ENCODE measurements at places on chromosomes 13 and 19.

DNA sequence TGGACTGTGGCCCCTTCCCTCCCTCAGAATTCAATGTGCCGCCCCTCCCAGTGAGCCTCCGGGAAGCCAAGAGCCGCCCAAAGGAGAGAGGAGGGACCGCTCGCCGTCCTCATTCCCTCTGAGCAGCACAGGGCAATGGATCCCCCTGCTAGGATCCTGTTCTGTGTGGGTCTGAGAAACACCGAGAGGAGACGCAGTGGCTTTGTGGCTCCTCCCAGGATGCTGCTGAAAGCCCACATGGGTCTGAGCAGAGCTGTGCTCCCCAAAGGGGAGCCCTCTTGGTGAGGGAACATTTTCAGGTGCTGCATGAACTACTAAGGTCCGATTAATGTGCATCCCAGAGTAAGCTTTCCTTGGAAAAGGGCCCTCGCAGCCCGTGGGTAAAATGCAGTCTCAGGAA, 30.4 kb downstream of the DHRS12 start:
- no peak for DNase-seq

DNA sequence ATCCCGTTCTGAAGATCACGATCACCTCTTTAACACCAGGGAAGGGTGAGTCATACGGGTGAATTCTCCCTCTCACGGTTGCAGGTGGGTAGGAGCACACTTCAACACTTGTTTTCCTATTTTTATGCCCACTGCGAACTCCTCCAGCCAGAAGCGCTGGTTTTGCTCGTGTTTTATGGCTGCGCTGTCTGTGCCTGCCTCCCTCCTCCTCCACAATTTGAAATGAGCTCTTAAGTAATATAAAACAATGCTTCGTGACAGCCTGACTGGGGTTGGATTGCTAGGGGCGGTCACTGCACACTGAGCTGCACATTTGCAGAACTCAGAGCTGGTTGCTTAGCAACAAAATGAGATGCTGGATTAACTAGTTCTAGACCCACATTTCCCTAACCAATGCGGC, 12.9 kb downstream of the CCDC70 start:
- no peak for DNase-seq

DNA sequence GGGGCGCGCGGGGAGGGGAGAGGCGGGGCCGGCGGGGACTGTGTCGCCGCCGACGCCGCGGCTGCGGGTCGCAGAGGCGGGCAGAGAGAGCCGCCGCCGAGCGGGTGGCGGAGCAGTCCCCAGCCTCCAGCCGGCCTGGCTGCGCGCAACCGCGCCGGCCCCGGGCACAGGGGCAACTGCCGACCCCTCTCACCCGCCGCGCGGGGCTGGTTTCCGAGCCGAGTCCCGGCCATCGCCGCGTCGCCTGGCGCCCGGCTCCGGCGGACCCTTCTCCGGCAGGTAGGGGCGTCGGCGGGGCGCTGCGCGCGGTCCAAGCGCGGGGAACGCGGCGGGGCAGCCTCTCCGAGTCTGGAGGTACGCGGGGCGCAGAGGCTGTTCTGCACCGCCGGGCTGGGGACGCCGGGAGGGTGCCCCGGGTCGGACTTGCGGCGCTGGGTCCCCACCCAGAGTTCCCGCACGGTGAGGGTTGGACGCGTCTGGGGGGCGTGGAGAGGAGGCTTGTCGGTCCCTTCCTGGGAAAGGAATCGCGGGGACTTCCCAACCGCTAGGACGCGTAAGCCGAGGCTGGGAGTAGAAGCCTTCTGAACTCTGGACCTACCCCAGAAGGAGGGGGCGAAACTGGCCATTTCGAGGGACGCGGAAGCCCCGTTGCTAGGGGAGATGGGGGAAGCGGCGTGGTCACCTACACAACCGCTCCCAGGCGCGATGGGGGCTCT, 133.6 kb upstream of the MYO16 start:
- DNase-seq, result no peak

DNA sequence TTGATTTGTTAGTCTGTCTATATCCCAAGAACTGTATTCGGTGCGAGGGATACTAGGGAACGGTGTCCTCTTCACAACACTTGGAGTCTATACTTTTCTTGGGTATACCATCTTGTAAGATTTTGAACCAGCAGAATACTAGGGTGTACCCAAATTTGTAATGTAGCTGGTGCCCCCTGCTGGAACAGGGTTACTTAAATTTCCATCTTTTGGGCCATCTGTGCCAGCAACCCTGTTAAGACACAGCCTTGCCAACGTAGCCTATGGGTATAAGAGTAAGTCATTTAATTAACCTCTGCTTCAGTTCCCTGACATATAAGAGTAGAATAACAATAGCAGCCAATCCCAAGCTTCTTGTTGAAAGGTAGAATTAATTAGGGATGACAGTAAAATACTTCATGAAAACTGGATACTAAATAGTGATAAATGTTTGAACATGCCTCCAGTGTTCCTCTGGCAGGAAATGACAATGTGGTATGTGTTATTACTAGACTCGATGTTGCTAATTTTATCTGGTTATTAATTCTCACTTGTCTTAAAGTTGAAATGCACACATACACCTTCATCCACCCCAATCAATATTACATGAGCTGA, 607.6 kb downstream of the FGF9 start:
- DNase-seq, result peak; percentile 20

- peak; percentile 81 for DNase-seq
Measured at GRCh38 chr19:12777217-12778016, 2.1 kb upstream of the HOOK2 start.

DNA sequence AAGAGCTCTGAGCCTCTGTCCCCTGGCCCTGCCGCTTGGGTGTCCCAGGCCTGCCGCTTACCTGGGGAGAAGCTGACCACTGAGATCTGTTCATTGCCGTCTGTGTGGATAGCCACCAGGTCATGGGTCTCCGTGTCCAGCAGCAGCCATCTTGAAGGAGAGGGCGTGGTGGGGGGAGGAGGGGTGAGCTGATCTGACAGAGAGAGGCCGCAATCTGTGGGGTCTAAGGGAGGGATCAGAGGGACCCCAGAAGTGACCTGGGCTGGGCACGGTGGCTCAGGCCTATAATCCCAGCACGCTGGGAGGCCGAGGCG, 14.6 kb upstream of the GPR4 start:
- no peak for DNase-seq

DNA sequence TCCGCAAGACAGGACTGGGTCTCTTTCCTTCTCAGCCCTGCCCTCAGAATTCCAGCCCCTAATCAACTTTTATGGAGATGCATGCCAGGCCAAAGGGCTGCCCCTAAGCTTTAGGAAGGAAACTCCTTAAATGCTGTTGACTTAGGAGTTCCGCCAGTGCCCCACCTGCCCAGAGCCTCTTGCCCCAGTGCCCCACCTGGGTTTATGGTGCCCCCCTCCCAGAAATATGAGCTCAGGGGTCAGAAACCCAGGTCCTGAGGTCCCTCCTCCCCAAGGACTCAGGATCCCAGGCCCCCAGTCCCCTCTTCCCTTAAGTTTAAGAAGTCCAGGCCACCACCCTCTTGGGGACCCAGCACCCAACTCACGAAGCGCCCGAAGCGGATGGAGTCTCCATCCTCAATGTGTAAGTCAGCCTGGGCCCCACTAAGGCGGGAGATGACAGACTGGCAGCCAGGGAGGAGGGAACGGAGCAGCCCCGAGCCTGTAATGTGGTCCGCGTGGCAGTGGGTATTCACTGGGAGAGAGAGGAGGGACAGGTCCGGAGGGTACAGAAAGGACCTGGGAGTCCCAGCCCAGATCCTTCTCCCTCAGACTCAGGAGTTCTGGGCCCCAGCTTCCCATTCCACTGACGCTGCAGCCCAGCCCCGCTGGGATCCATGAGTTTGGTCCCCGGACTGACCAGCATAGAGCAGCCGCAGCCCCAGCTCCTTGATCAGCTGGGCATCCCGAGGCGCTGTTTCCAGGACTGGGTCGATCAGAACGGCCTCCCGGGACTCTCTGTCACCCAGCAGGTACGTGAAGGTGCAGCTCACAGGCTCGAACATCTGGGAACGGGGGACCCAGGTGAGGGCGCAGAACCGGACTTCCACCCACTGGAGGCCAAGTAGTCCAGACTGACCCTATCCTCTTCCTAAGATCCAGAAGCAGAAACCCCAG, 897 bp downstream of the ETHE1 start:
- no peak for DNase-seq

GRCh38 chr13:100106005-100106404, 17.1 kb downstream of the PCCA start:
- DNase-seq, result no peak

DNA sequence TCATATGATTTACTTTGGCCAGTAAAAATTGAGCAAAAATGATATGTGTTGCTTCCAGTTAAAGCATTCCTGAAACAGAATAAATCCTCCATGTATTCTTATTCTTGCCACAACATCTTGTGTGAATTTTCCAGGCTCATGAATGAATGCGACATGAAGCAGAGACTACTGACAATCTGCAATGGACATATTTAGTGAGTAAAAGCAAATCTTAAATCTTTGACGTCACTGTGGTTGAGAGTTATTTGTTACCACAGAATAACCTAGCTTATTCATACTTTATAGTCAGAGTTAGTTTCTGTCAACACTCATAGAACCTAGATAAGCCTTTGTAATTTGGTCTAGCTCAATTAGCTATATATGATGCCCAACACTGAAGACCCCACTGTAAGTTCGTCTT, 1443.1 kb downstream of the PCDH9 start:
- no peak for DNase-seq

- DNase-seq, result no peak
Measured at GRCh38 chr19:35783469-35784434, 8.4 kb downstream of the ARHGAP33 start.

- no peak for DNase-seq
Measured at GRCh38 chr13:66842766-66843165, 387.4 kb downstream of the PCDH9 start.

DNA sequence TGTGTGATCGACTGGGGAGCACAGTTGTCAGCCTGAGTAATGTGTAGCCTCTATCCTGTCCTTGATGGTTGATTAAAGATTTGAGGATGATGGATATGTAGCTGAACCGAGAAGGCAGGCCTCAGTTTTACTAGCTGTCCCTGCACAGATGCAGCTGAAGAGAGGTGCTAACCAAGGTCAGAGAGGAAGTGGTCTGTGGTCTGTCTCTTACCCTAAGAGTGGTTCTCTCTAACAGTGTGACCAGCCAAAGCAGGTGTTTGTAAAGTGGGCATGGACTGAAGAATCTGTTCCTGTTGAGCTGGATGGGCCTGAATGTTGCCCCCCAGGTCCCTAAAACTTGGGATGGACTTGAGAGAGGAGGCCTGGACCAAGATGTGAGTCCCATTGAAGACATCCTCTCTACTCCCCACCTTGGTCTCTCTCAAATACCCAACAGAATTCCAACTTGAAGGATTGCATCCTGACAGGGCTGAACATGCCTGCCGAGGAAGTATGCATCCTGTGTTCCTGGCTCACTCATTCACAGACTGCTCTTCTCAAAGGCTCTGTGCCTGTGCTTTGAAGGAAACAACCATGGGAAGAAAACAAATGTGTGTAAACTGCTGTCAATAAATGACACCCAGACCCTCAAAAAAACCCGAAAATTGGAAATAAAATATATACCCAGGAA, 223.8 kb downstream of the MAB21L1 start:
- no peak for DNase-seq

GRCh38 chr19:611481-611868, 21.8 kb downstream of the HCN2 start:
- peak; percentile 50 for DNase-seq

- DNase-seq, result no peak
Measured at GRCh38 chr19:12075538-12076139, 11.1 kb downstream of the ZNF844 start.

DNA sequence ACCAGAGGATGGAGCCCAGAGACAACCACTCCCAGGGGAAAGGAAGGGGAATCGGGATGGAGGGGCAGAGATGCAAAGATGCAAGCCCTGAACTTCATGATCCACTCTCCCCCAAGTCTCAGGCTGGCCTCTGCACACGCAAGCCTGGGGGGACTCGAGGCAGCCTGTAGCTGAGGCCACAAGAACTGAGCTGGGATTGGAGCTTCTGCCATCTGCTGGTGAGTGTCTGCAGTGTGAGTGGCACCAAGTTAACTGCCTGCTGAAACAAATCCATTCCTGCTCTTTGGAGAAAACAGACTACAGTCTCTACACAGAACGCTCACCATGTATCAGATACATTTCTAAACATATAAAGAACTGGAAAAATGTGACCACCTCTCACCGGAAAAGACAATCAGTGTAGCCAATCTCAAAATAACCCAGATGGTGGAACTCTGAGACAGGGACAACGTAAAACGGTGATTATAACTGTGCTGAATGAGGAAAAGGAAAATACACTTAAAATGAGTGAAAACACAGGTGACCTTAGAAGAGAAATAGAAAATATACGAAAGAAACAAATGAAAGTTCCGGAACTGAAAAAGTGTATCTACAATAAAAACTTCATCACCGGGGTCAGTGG, 62.1 kb downstream of the KLF2 start:
- no peak for DNase-seq

DNA sequence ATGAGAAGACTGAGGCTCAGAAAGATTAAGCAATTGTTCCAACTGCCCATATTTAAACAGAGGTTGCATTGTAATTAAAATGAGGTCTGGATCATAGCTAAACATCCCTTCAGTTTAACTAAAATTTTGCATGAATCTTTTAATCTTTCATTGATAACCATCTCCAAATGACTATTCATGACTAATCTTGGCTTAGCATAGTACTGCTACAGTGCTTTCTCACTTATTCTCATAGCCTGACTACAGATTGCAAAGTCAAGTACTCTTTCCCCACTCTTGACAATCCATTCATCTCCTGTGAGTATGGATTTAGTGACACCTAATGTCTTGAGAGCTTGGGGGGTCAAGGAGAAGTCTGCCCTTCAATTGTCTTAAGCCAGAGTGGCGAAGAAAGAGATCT, 258.4 kb downstream of the RFC3 start:
- no peak for DNase-seq

DNA sequence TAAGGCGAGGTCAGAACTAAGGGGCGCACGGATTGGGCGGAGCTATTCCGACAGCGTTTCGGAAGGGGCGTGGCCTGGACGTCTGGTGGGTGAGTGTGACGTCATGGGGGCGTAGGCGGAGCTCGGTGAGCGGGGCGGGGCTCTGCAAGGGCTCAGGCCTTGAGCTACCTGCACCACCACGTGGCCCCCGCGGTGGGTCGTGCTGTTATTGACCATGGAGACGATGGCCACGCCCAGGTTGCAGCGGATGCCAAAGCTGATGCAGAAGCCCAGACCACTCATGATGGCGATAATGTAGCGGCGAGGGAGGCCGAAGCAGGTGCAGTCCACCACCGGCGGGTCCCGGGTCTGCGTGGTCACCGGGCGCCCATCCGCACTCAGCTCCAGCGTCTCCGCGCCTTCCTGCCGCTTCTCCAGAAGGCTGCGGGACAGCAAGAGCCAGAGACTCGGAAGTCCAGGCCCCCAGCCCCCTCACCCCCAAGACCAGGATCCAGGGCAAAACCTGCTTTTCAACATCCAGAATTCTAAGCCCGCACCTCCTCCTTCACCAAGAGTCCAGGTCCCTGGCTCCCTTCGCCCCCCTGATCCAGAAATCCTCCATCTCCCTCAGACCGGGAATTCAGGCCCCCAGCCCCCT, 4.8 kb downstream of the SLC17A7 start:
- DNase-seq, result peak; percentile 26

- DNase-seq, result no peak
Measured at GRCh38 chr19:4363571-4364304, 20.4 kb downstream of the MPND start.
